ENCODE measurements at places on chromosomes 16 and 17.

GRCh38 chr17:7886227-7887037, 2.2 kb upstream of the CHD3 start:
- DNase-seq, result no peak

- DNase-seq, result peak; percentile 70
Measured at GRCh38 chr17:36593656-36594316, 2.1 kb downstream of the DHRS11 start.

DNA sequence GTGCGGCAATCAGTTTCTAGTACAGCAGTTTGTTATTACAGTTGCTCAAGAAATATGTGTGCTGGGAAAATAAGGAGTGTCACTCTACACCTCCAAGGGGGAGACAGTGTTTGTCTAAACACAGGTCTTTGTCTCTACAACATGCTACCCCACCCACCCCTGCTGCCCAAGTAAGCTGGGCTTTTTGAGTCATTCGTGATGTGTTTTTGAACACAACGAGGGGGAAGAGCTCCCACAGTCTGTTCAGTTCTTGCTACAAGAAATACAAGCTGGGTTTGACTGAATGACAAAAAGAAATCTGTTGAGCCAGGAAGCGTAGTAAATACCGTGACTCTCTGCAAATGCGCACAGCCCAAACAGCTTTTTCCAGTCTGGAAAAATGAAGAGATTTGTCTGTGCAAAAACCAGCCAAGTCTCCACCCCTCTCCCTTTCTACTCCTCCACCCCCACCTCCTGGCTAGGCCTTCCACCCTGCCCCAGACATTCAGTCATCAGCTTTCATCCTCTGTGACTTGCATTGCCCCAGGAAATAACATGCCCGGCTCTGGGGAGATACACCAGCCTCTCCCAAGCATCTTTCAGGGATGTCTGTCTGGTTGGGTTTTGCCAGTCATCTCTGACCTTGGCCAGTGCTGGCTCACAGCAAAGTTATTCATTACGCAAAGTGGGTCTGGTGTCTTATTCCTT, 25.7 kb downstream of the CHD9 start:
- DNase-seq, result no peak

DNA sequence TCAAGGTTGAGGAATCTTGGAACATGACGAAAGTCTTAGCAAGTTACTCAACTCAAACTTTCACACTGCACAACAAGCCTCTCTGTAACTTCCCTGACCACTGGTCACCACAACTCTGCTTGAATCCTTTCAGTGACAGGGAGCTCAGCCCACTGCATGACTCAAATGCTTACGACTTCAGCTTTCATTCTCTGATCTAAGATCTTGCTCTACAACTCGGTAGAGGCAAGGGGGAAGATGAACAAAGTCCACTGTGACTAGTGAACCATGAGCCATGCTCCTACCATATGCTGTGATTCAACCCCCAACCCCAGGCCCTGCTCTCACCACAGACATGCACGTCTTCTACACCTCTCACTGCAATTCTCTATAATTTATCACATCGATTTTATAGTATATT, 160.9 kb downstream of the SLC39A11 start:
- DNase-seq, result peak; percentile 70

- DNase-seq, result no peak
Measured at GRCh38 chr16:14061732-14062259, 9.3 kb upstream of the MRTFB start.
